H7 (cell line): ENCODE measurements at places on chromosomes 1 and 21. TPM values are rescaled to one million over a fixed set of nuclear protein-coding genes. Genes with fewer than 3 reads are reported as not detected.

GRCh38 chr1:184696403-184696802 is 58.3 kb downstream of the EDEM3 start:
- DNase-seq, result no peak

DNA sequence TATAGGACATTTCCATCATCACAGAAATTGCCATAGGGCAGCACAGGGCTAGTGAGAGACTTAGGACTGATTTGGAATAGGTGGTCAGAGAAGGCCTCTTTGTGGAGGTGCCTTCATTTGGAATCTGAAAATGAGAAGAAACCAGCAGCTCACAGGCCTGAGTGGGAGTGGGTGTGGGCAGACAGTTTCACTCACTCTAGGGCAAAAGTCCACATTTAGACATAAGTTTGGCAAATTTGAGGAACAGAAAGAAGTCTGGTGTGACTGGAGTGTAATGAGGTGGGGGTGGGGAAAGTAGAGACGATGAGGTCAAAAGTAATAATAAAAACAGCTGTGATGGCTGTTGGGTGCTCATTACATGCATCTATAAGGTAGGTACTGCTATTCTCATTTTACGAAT is 22.4 kb upstream of the BCAR3 start:
- no peak for DNase-seq

DNA sequence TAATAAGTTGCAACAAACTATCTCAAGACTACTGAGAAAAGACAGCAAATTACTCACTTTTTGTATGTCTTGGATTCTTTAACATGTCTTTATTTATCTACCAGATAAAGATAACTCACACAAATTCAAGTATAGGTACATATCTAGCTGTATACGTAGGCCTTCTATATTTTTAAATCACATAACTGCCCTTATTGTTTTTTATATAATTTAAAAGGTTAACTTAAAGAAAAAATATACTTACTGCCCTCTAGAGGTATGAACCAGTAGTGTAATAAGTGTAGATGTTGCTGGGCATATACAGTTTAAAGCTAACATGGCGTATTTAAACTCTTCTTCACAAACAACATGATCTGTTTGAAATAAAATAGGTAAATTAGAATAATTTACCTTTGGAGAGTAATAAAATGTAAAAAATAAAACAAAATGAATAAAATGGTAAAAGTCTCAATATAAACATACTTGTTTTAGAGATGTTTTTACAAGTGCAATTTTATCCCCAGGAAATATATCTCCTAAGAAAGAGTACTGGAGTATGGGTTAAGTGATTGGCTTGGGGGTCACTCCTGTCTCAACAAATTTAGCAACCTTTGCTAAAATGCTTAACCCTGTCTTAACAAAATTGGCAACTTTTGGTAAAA is 235.2 kb downstream of the KCNT2 start:
- DNase-seq, result no peak

- no peak for DNase-seq
Measured at GRCh38 chr1:156485984-156486383, 14.6 kb downstream of the MEF2D start.

The RNF186 gene
- not detected in 2 replicates for total RNA-seq
